Activated naive CD4-positive, alpha-beta T cell treated with Interleukin-2 at 50 U/mL for 16 hours (primary cell): ENCODE measurements at places on chromosomes 4 and X.

DNA sequence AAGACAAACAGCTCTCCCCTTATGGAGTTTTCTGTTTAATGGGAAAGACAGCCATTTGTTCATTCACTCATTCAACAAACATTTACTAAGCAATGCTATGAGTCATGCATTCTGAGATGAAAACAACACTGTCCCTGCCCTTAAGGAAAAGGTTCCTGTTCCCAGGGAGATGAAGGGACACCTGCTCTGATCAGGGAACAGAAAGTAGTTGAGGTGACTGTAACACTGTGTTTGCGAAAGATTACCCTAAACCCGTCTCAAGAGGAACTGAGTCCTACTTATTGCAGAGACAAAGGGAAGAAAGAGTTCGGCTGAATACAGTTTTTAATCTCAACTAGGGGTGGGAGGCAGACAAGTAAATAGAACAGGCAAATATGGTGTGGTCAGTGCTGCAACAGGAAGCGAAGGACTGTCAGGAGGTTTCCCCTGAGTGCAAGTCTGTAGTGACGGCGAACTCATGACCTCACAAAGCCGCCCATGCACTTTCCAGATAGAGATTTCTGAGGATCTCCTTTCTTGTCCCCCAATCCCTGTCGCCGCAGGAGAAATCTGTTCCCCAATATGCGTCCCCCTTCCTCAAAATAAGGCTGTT lies 712 bp downstream of the STX18 start:
- peak; percentile 23 for DNase-seq

DNA sequence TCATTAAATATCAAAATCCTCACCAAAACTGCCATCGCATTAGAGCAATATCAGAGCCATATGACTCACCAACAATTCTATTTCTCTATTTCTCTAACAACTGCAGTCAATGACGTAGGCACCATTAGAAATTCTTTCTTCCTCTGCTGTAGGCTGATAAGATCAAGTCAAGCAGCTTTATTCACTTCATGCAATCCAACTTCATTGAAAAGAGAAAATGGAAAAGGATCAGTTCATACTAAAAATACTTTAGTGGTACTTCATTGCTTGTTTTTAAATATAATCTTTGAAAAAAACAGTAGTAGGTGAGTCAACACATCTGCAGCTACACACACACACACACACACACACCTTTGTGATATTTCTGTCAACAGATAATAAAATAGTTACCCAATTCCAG lies 345.3 kb upstream of the TENM3 start:
- DNase-seq: no peak

- no peak for DNase-seq
Measured at GRCh38 chrX:122078079-122078478, 1030.7 kb downstream of the GLUD2 start.

DNA sequence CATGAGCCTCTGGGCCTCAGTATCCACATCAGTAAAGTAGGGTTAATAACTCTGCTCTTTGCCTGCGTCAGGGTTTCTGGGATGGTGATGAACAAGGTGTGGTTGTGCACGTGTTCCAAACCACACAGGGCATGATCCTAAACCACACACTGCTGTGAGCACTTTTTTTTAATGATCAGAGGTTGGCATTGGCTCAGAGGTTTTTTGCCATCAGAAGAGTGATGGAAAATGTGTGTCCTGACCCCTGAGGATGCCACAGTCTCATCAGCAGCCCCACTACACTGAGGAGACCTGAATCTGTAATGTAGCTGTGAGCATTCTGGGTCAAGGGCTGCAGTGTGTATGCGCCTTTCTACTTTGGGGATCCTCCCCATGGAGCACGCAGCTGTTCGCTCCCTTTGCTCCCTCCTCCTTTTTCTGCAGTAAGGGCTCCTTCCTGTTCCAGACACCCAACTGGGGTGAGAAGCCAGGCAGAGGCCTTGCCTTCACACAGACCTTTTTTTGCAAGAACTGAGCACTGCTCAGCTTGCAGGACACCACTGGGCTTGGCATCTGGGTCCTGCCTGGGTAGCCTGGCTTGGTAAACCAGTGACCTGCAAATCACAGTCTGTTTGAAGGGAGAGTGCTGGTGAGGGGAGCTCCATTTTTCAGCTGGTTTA lies 87.5 kb downstream of the MAMLD1 start:
- peak; percentile 6 for DNase-seq

GRCh38 chr4:188704288-188704687 lies 565.0 kb downstream of the TRIML1 start:
- no peak for DNase-seq

- DNase-seq: no peak
Measured at GRCh38 chr4:151438154-151438553, 29.2 kb downstream of the FHIP1A start.

GRCh38 chr4:102174719-102175189 lies 170.5 kb downstream of the SLC39A8 start:
- no peak for DNase-seq
